ENCODE measurements at places on chromosomes 6 and 20.
A peak's percentile ranks its signal among the peaks of the same experiment; 100 is the strongest.

GRCh38 chr6:87350516-87350915 is 5.9 kb downstream of the C6orf163 start:
- no peak for DNase-seq

- no peak for DNase-seq
Observed at GRCh38 chr6:93036835-93037234, 382.5 kb downstream of the EPHA7 start.

DNA sequence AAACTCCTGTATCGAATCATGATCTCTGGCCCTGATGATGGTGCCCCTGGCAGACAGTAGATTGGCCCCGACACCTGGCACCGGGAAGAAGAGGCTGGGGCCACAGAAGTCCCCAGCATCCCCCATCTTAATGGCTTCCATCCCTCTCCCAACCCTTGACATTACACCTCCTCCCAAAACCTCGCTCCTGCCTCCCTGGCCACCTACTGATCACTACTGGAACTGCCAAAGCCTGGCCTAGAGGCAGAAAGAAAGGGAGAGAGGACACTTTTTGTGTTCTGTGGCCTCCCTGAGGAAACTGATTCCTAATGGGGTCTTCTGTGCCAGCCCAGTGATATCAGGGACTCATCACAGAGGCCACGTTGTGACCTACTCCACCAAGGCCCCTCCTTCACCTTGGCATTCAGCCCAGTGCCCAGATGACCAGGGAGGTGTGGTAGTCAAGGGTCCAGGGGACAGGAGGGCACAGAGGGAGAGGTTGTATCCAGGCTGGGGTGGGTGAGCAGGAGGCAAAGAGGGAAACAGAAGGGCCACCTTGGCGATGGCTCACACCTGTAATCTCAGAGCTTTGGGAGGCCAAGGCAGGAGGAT is 6.1 kb downstream of the C20orf173 start:
- DNase-seq: peak; percentile 47

DNA sequence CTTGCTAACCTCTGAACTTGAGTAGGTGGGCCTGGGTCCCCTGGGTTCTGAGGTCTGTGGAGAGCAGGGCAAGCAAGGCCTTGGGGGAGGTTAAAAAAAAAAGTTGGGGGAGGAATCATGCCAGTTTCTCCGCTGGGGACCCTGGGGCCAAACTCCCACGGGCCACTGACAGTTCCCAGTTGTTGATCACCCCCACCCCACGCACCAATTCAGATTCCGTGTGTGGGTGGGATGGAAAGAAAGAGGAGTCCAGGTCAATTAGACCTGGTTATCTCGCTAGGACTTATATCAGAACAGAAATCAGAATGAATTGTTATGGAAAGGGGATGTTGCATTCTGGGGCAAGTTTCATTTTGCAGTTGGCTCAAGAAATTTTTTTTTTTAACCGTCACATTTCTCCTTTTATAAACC is 46.7 kb upstream of the SUPT3H start:
- no peak for DNase-seq

GRCh38 chr20:18465536-18466200 is 1.2 kb downstream of the DZANK1 start:
- DNase-seq: no peak

- no peak for DNase-seq
Observed at GRCh38 chr6:26520237-26520849, 17.8 kb upstream of the HMGN4 start.

DNA sequence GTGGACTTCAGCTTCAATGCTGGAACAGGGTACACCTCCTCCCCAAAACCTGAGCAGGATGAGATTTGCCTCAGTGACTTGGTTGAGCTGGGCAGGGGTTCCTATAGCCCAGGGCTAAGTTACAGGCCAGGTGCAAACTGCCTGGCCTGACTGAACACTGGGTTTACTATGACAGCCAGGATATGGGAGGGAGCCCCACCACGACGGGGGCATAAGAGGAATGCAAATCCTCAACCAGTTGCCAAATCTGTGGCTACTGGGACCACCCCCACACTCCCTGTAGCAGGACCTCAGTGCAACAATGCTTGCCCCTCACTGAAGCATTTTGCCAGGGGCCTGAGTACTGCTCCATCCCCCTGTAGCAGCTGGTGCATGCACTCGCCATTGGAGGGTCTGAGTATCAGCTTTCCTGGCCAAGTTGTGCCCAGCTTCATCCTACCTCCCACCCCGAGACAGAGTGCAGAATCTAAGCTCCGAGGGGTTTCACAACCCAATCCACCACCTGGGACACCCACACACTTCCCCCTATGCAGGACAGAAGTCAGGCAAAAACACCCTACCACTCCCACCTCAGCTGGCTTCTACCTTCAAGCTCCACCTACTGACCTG is 27.6 kb downstream of the TREML4 start:
- no peak for DNase-seq

- no peak for DNase-seq
Observed at GRCh38 chr20:36855241-36855657, 20.7 kb upstream of the TLDC2 start.

DNA sequence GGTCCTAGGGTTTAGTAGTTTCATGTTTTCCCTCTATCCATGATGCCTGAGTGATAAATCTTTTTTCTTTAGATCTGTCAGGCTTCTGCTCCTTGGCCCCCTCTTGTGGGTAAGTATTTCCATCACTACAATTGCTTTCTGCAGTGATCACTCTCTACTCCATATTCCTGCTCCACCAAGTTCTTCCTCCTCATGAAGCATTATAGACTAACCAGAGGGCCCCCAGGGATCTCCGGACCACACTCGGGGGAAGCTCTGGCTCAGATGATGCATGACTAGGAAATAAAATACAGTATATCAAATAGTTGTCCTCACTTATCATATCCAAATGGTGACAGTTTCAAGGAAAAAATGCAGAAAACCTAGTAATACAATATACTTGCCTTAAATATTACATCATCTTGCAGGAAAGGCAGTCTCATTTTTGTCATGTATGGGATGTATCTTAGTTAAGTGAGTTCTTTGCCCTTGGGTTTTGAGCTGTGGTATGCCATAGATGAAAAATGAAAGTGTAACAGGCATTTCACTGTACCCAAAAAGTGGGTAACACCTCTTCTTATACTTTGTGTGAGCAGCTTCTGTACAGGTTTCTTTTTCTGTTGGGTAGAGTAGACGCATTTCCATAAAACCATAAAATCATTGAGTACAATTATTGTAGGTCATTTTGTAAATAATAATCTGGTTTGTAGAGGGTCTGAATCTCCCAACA is 200.9 kb upstream of the EYA4 start:
- DNase-seq: no peak

DNA sequence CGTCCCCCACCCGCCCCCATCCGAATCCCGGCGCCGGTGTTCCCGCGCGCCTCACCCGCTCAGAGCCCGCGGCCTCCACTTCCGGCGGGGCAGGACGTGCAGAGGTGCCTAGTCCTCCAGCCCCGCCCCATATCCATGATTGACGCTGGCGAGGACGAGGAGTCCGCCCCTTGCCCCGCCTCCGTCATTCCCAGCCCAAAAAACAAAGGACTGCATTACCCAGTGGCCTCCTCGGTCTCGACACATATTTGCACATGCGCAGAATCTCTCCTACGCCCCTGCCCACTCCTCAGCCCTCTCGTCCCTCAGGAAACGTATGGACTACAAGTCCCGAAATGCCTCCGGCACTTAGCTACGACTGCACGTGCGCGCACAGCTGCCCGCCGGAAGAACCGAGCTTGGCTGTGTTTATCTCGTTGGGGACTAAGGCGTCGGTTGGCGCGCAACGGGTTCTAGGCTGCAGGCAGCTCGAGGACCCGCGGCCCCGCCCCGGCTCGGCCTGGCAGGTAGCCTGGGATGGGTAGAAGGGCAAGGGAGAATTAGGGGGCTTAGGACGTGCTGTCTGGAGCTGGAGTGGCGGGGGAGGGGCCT is at the start of the genes KLHDC3 and MEA1:
KLHDC3 (plus strand) TSS at position 407 of the 591 bp plus-strand sequence. CDS start 2,944 bp downstream, outside the sequence.
MEA1 (minus strand) TSS at position 104 of the 591 bp plus-strand sequence. CDS start 133 bp downstream, outside the sequence.
- peak; percentile 100 for DNase-seq

- no peak for DNase-seq
Observed at GRCh38 chr20:46398963-46399362, 7.5 kb downstream of the ELMO2 start.

DNA sequence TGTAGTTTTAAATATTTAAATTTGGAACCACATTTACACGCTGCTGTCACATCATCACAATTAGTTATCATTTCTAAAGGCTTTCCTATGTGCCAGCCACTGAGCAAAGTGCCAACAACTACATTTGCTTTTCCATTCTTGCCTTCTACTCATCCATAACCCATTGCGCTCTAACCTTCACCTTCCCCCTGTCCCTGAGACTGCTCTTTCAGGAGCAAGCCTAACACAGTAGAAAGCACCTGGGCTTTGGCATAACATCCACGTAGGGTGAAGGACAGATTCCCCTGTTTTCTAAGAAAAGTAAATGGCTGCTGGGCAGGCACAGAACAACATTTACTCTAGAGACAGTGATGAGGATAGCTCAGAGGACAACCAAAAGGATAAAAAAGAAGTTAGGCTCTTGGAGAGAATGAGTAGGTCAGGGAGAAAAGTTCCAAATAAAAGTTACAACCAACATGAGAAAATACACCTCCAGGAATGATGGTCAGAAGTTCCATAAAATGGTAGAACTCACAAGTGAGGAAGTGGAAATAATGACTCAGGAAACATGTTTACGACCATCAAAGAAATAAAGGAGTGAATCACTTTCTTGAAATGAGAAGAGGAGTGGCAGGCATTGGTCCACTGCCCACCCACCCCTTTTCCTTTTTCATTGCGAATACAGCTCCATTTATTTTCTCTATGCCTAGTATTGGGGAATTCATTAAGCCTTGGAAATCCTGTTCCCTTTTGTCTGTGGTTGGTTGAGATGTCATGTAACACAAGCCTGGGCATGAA is 77.2 kb downstream of the PFDN4 start:
- DNase-seq: peak; percentile 54

DNA sequence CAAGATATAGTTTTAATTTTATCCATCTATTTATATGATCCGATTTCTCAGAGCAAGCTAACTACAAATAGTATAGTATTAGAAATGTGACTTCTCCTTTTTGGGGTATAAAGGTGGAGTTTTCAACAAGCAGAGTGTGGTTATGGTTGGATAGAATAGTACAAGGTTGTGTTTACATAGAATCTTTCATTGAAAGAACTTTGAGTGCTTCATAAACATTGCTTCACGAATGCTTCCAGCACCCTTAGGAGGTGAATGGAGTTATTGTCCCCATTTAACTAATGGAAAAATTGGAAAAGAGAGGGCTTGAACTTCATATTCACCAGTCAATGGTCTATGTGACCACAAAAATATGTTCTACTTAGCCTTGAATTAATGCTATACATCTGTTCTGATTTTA is 134.1 kb upstream of the CITED2 start:
- no peak for DNase-seq

DNA sequence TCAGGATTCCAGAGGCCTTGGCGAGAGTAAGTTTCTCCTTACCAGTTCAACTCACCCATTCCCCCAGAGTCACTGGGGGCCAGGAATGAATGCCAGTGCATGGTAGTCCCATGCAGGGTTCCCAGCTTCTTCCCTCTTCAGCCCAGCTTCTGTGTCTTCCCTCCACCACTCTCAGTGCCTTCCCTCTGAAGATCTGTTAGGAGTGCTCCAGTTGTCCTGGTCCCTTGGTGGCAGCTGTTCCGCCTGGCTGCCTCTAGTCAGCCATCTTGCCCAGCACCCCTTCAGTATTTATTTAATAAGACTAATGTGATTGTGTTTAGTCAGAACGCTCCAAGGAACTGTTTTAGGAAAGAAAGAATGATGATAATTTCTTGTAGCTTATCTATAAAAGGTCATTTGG is 23.1 kb downstream of the FIG4 start:
- no peak for DNase-seq

- DNase-seq: peak; percentile 71
Observed at GRCh38 chr20:62627901-62628612, 14.2 kb upstream of the SLCO4A1 start.

GRCh38 chr6:4191271-4191721 is 55.9 kb upstream of the ECI2 start:
- no peak for DNase-seq

DNA sequence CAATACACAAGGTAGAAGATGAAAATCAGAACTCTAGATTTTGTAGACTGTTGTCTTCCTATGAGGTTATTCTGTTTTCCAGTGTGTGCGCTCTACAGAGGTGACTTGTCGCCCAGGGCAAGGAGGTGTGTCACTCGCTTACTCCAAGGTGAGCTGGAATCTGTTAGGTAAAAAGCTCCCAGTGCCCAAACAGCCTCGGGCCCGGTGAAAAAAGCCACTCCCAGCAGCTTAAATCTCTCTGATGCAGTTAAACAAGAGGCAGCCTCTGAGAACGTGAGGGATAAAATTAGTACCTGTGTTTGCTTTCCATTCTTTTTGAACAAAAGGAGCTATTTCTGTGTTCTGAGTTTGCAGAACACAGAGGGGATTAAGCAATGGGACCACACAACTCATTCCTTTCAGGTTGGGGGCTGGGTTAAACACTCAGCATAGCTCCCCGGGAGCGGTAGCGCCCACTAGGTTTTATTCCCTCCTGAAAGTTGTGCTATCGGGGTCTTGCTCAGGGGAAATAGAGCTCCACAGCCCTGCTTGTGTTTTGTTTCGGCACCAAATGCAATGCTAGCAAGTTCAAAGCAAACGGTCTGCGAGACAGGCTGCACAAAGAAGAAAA is 181.2 kb downstream of the FOXA2 start:
- peak; percentile 69 for DNase-seq

DNA sequence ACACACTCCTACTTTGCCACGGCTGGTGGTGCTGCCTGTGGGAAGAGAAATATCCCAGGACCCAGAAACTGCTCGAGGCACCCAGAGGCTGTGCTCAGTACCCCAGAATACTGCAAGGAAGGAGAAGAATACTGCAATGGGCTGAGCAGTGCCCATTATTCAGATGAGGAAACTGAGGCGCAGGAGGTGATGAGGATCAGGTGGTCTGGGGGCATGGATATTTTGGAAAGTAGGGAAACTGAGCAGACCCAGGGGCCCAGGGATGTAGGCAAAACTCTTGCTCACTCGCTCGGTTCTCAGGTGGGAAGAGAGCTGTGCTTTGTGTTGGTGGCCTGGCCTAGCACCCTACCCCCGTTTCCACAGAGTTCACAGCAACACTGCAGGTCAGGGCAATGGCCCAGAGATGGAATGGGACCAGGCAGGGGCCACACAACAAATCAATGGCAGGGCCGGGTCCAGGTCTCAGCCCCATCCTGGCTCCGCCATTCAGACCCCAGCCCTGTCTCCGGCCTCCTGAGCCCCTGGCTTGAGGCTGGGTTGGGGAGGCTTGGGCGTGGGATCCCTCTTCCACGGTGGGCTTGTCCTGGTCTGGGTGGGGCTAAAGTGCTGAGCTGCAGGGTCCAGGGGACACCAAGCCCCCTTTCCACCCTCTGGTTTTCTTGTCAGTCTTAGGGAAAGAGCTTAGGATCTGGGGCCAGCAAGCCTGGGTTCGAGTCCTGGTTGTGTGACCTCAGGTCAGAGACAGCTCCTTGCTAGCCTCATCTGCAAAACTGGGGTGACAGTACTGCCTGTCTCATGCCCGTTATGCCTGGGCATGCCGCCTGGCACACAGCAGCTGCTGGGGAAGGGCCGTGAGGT is 33.9 kb downstream of the SUN5 start:
- peak; percentile 36 for DNase-seq

- no peak for DNase-seq
Observed at GRCh38 chr6:7997286-7997685, 66.9 kb downstream of the BLOC1S5 start.

Data from SJSA1 (cell line).